ENCODE measurements at places on chromosomes 1 and 21.

GRCh38 chr1:21298981-21299391, 8.7 kb upstream of the ECE1 start:
- no peak for DNase-seq

DNA sequence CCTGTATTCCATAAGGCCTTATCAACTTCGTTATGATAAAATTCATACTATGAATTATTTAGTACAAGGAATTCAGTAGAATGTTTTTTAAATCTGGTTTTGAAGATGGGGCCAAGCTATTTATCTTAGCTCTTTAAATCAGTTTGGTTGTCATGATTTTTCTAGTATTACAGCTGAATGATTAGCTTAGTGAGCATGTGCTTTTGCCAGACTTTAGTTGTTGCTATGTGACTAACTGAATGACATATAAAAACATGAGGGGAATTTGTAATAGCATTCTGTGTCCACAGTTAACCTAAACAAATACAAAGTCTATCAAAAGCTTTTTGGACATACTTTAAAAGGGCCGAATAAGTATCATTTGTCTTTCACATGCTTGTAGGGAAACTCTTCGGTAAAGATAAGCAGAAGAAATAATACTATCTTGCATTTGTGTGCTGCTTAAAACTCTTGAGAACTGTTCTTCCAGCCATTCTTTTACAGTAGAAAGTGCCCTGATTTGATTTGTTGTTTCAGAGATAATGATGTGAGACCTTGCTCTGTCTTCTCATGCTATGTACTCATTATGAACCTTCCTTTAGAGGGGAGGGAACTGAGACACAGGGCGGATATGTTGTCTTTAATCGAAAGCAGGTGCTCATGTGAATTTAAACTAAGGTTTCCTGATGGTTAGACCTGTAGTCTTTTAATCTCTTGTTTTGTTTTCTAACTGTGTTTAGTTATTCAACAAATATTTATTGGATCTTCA, 18.8 kb downstream of the NEK7 start:
- DNase-seq, result peak; percentile 46

DNA sequence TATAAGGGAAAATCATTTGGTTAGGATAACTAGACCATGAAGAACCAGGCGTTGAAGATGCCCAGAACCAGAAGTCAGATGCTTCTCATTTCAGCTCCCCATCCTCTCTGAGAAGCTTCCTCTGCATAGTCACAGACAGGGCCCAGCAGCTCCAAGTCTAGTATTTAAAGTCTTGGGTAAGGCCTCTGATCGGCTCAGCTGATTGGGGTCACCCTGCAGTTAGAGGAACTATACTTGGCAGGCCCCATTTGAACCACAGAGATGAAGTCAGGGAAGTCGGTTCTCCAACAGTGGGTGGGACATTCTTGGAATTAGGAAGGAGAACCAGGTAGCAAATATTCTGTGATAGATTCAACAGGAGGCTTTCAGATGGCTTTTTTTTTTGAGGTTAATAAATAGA, 48.3 kb downstream of the SLC22A15 start:
- DNase-seq, result no peak

- peak; percentile 68 for DNase-seq
These were observed 46.9 kb downstream of the IER5 start for GRCh38 chr1:181135437-181135731.

- DNase-seq, result no peak
These were observed 64.8 kb downstream of the PEX14 start for GRCh38 chr1:10539411-10540043.

DNA sequence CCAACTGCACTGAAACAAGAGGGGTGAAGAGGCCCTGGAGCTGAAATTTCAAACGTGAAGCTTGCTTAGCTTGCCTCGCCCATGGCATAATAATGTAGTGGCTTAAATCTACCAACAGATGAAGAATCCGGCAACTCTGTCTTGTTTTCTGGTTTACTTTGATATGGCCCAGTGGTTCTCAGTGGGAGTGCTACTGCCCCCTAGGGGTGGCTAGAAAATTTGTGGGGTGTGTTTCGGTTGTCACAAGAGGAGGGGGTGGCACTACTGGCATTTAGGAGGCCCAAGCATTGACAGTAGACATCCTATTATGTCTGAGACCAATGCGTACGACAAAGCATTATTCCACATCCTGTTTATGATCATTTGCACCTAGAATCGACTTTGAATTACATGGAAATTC, 51.9 kb upstream of the C8B start:
- no peak for DNase-seq

DNA sequence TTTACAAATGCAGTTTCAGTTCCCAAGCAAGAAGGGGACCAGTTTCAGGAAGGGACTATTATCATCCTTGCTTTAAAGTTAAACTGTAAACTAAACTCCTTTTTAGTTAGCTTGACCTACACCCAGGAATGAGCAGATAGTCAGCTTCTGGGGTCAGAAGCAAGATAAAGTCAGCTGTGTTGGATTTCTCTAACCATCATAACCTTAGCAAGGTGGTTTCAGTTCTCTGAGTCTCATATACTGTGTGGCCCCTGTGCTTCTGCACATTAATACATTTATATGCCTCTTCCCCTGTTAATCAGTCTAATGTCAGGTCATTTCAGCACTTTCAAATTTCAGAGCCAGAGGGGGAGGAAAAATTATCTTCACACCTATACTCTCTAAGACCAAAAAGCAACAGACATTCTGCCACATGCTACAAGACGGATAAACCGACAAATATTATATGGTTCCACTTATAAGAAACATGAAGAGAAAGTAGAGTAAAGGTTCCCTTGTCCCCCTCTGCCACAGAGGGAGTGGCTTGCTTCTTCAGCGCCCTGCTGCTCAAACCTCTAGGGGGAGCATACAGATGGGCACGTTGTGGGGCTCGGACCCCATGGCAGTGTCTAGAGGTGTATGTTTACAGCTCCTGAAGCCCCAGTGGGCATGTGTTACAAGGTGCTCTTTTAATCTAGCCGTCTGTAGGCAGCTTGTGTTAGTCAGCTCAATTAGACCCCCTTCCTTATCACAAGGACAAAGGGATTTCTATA, 89.1 kb downstream of the SMYD3 start:
- DNase-seq, result no peak

GRCh38 chr21:46213620-46214286, 14.8 kb downstream of the LSS start:
- no peak for DNase-seq

DNA sequence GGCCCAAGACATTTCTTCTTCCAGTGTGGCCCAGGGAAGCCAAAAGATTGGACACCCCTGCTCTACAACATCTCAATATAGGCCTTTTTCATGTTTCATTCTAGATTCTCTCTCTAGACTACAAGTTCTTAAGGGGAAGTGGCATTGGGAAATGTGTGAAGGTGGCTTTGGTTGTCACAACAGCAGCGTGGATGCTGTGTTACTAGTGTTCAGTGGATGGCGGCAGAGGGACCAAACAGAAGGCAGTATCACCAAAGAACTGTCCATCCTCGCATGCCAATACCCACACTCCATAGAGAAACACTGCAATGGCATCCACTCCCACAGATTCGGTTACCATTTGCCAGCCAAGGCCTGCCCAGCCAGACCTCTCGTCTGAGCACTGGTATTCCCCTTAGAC, 24.3 kb upstream of the IFNAR2 start:
- no peak for DNase-seq

- no peak for DNase-seq
These were observed 110.8 kb upstream of the KAZN start for GRCh38 chr1:14487671-14488070.

GRCh38 chr1:6111571-6111970, 65.9 kb downstream of the KCNAB2 start:
- DNase-seq, result no peak

GRCh38 chr1:178330153-178330552, 166.6 kb downstream of the CLEC20A start:
- no peak for DNase-seq

DNA sequence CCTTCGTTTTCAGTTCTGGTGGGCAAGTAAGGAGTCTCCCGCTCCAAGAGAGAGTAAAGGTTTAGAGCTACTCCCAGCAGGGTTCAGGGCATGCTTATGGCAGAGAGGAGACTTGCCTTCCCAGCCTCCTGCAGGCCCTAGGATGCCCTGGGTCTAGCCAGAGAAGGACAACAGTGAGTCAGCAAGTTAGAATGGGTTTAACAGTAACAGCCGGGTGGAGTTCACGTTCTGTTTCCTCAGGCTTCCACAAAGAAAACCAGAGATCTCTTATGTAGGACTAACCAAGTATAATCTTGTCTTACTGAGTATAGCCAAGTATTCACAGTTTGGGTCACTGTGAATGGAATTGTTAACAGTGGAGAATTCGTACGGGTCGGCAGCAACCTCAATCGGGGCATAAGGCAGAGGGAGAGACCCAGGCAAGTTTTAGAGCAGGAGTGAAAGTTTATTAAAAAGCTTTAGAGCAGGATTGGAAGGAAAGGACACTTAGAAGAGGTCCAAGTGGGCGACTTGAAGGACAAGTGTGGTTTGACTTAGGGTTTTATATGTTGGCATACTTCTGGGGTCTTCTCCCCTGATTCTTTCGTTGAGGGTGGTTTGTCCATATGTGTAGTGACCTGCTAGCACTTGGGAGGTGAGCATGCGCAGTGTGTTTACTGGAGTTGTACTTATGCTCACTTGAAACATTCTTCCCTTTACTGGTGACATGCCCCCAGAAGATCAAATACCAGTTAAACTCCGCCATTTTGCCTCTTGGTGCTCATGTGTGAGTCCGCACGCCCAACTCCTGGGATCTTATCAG, 4.5 kb downstream of the OVAAL start:
- peak; percentile 42 for DNase-seq

GRCh38 chr1:7385471-7386225, 385.4 kb upstream of the VAMP3 start:
- DNase-seq, result no peak

DNA sequence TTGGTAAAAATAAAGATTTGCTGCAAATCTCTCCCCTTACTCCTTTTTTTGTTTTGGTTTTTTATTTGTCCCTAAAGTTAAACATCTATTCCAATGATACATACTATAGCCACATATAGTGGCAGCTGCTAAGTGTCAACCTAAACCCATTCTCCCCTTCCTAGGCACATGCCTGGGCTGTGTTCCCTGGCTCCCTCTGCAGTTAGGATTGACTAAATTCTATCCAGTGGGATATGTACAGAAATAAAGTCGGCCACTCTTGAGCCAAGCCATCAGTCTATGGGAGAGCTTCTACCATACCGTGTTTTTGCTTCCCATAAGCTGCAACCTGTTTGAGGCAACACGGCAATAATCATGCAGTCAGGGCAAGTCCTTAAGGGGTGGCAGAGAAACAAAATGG, 23.6 kb downstream of the MCOLN3 start:
- no peak for DNase-seq

- DNase-seq, result no peak
These were observed 69.6 kb downstream of the AJAP1 start for GRCh38 chr1:4724001-4724400.

DNA sequence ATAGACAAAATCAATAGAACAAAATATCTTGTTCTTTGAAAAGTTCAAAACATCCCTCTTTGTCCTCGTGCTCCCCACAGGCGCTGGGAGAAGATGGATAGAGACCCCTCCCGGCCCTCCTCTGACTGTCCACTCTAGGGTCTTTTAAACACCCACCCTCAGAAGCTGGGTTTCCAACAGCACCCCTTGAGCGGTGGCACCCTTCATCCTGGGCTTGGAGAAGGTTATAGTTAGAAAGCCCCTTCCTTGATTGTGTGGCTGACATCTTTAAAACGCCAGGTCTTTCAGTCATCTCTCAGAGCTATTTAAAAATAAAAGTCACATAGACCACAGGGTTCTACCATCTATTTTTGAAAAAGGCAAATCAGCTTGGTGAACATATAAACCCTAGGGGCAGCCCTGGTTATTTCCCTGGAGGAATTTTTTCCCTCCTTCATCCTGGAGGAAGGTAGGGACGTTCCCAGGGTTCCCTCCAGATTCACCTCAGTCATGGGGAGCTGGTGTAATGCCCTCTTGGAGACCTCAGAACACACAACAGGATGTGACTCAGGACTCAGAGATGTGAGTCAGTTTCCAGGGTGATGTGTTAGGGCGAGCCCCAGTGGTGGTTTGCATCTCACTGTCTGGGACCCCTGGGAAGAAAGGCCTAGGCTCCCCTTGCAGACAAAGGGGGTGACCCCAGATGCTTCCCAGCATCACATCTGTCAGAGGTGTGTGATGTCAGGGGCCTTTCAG, 138.5 kb downstream of the CLIC6 start:
- peak; percentile 98 for DNase-seq

DNA sequence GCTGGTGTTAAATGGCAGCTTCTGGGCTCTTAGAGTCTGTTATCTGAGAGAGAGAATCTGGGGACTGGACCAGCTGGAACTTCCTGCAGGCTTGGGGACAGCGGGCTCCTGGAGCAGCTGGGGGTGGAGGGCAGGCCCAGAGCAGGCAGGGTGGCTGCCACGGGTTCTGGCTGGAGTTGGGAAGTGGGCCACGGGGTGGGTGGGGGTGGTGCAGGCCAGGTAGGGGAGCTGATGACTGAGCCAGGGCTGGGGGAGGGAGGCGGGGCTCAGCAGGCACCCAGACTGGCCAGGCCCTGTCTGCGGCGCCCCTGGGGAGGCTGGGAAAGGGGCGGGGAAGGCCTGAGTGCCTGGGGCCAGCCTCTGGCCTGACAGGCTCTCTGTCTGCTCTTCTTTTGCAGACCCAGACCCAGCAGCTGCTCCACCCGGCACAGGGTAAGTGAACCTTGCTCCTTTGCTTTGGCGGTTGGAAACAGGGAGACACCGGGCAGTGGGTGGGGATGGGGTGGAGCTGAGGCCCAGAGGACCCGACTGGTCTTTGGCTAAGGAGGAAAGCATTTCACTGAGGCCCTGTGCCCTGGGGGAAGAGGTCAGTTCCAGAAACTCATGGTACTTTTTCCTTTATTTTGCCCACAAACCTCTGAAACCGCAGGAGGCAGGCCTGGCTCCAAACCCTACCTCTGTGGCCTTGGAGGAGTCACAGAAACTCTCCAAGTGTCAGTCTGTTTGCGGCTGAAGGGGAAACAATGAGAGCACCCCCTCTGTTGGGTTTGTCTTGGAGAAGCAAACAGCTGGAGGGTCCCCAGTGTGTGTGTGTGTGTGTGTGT, 48.8 kb downstream of the ARHGEF10L start:
- peak; percentile 78 for DNase-seq

- DNase-seq, result peak; percentile 56
These were observed 22.0 kb upstream of the BLACAT1 start for GRCh38 chr1:205477759-205478247.
